ENCODE measurements at places on chromosomes 11 and 22. TPM values are rescaled to one million over a fixed set of nuclear protein-coding genes. Genes with fewer than 3 reads are reported as not detected.

Gene KRTAP5-1
- total RNA-seq, result not detected

Gene USP47
- total RNA-seq, result 53.2 TPM

Gene MMP1
- total RNA-seq, result not detected

Gene OR5A1
- total RNA-seq, result not detected

Gene MAPK8IP2
- total RNA-seq, result 243 TPM

Gene APOBEC3H
- total RNA-seq, result not detected

Gene CNTN5
- total RNA-seq, result 17.0 TPM

Measured in dorsolateral prefrontal cortex (tissue), 122 donors.